Stimulated activated CD4-positive, alpha-beta T cell treated with anti-CD3 and anti-CD28 coated beads, Interleukin-1b, Interleukin-23, amount 100 ng/mL, for 1 hour (primary cell): ENCODE measurements at places on chromosomes 3 and 15.

- DNase-seq, result no peak
Observed at GRCh38 chr3:127566833-127567232, 23.7 kb downstream of the TPRA1 start.

DNA sequence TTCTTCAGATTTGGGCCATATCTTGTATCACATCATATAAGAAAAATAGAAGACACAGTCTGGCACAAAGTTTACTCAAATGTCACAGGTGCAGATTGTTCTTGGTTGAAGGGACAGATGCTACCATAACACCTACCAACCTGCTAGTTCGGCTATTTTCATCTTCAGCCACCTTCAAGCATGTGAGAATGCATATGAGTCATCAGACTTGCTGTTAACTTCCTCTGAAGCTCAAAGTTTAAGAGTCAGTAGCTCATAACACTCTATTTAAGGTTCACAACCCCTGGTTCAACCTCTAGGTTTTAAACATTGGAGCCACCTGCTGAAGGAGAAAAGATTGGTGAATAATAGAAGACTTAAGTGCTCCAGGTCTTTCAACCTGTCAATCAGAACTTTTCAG, 522.8 kb downstream of the NLGN1 start:
- no peak for DNase-seq

GRCh38 chr3:45580112-45580765, 14.3 kb upstream of the LIMD1 start:
- DNase-seq, result no peak

- DNase-seq, result no peak
Observed at GRCh38 chr3:149266736-149267135, 45.1 kb upstream of the CP start.

GRCh38 chr3:62287392-62287927, 85.9 kb downstream of the FEZF2 start:
- no peak for DNase-seq

DNA sequence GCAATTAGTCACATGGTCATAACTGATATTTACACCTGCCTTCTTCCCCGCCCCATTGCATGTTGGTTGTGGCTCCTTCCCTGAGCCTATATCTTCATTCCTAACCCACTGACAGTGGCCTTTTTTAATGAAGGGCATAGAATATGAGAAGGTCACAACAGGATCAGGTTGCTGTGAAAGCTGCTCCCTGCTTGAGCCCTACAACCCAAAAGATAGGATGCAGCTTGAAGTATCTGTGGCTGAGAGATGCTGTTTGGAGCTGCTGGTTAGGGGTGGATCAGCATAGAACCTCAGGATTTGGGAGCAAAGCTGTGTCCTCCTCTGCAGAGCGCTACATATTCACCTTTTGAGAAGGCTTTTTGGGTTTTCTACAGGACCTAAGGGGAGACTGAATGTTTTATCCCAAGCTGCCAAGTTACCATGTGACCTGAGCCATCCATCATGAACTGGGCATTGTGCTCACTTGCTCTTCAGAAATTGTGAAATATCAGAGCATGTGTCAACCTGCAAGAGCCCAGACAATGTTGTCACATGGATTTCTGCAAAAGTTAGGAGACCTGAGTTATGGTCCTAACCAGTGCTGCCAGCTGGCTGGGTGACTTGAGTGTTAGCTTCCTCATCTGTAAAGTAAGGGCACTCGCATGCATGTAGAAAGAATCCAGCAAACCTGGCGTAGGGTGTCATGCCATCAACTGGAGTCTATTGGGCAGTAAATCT, 49.8 kb upstream of the ARL8B start:
- no peak for DNase-seq

- no peak for DNase-seq
Observed at GRCh38 chr3:124731760-124732159, 1.5 kb downstream of the UMPS start.

GRCh38 chr15:25718169-25718536, 145.0 kb downstream of the ATP10A start:
- DNase-seq, result no peak

GRCh38 chr3:188956839-188957489, 214.8 kb upstream of the TPRG1 start:
- DNase-seq, result no peak

- no peak for DNase-seq
Observed at GRCh38 chr3:13599887-13600450, 51.0 kb downstream of the FBLN2 start.

- DNase-seq, result no peak
Observed at GRCh38 chr15:63554337-63554927, 42.8 kb upstream of the FBXL22 start.

- DNase-seq, result no peak
Observed at GRCh38 chr3:52926554-52926953, 29.2 kb upstream of the STIMATE start.

GRCh38 chr15:67976506-67977073, 77.5 kb upstream of the PIAS1 start:
- DNase-seq, result no peak

- DNase-seq, result no peak
Observed at GRCh38 chr15:41648097-41648496, 12.1 kb upstream of the MGA start.

DNA sequence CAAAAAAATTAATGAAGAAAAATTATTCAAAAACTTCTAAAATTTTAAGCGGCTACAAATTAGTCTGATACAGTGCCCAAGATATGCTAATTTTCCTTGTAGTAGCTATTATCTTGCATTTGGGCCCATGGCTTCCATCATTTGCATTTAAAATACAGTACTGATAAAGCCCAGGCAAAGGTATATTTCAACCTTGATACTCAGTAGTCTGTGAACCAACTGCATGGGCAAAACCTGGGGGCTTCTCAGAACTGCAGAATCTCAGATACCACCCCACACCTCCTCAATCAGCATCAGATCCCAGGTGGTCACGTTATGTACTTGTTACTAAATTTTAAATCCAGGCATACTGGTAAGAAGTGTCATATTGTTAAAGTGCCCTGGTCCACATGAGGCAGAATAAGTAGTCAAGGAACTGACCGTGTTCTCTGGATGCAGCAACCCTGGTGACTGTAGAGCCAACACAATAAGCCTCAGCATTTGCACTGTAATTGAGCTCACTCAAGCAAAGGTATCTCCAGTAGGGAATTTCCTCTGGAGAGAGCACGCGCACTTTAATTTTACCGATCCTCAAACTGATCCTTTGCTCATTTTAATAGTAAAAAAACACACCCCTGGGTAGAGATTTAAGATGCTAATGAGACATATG, 31.9 kb downstream of the ZNF385D start:
- DNase-seq, result no peak

DNA sequence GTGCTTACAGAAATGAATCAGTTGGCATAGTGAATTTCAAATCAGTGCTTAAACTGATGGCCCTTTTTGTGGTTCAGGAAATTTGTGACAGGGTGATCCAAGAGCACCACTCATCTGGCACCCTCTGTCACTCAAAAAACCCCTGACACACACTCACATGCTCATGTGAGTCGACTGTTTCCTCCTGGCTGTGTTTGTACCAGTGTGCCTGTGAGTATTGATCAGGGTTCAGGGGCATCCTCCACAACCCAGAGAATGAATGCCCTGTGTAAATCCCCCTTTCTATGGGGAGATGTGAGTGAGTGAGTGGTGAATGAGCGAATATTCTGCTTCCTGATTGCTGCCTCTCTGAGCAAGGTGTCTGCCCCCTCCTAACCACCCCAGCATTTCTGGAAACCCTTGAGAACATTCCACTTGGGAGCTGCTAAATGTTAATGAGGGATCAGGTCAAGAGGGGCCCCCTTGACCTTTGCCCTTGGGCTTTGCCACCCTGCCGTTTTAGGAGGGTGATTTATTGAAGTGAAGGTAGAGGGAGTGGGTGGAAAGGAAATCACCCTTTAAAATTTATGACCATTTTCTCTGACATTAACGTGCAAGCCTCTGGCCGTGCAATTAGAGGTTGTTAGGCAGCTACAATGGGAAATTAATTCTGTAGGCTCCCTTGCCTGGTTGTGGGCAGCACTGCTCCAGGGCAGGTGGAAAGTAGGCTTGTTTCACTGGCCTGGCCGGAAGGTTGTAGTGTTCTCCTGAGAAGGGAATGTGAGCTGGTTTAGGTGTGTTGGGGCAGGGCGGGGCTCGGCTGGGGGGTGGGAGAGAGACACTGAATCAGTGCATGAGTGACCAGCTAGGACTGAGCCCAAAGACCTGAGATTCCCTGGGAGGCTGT, 87.2 kb downstream of the SLCO3A1 start:
- no peak for DNase-seq

DNA sequence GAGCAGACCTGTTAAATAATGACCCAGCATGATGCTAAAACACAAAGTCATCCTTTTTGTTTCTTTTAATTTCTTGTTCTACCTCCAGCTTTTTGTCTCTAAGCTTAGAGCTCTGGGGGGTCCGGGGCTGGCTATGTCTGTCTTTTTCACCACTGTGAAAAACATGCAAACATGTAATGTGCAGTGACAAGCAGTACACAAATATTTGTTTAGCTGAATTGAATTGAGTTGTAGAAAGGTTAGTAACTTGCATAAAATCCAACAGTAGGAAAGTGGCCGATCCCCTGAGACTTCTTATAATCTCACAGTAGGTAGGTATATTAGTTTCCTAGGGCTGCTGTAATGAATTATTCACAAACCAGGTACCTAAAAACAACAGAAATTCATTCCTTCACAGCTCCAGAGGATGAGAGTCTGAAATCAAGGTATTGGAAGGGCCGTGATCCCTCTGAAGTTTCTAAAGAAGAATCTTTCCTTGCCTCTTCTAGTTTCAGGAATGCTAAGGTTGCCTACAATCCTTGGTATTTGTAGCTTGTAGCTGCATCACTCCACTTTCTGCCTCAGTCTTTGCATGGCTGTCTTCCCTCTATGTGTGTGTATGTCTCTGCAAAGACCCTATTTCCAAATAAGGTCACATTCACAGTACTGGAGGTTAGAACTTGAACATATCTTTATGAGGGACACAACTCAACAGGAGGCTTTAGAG, 32.7 kb downstream of the ARL14 start:
- no peak for DNase-seq

DNA sequence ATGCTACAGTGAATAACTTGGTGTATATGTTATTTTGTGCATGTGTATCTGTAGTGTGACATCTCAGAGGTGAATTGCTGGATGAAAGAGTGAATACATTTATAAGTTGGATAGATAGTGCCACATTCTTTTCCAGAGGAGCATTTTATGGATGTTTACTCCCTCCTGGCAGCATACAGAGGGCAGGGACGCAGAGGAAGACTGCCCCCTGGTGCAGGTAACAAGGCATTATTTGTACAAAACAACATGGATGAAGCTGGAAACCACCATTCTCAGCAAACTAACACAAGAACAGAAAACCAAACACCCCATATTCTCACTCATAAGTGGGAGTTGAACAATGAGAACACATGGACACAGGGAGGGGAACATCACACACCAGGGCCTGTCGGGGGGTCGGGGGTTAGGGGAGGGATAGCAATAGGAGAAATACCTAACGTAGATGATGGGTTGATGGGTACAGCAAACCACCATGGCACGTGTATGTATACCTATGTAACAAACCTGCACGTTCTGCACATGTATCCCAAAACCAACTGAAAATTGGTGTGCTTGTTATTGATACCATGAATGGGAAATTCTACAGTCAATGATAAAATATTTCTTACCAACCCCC, 57.9 kb upstream of the CTXND1 start:
- DNase-seq, result no peak

DNA sequence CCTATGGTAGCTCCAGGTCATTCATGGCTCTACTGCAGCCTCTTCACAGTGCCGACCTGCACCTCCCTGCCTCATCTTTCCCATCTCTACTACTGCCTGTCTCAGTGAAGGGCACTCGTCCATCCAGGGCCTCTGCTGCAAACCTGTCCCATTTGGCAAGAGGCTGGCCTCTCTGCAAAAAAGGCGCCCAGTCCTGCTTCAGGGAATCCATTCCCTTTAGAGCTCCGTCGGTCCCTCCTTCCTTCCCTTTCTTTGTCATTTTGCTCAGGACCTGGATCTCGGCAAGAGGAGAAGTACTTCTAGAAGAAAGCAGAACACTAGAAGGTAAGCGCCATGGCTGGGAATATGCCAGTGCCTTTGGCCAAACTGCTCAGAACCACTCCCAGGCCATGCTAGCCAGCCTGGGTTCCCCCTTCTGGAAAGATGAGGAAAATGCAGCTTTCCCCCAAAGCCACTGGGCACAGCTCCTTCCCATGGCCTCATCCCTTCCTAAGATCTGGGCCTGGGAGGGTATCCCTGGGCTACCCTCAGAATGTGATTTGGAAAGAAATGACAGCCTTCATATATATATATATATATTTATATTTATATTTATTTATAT, 6.4 kb upstream of the ISL2 start:
- DNase-seq, result no peak

DNA sequence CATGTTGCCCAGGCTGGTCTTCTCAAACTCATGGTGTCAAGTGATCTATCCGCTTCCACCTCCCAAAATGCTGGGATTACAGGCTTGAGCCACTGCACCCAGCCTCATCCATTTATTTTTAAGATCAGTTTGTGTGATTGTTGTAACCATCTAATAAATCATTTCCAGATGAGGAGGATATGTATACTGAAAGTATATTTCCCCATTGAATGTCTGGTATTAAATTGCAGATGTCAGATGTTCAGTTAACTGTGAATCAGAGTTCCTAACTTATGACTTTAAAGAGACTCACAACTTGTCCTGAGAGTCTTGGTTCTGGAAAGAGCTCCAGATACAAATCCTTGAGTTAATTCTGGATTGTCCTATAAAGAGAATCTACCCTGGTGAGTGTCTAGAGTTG, 62.4 kb downstream of the TRIM71 start:
- DNase-seq, result no peak

GRCh38 chr15:36465304-36465703, 114.1 kb upstream of the CDIN1 start:
- no peak for DNase-seq

GRCh38 chr3:48847504-48848423, at the start of gene PRKAR2A:
Gene PRKAR2A, minus strand, starts transcription at chr3:48847874. Its CDS starts 278 bp downstream, at chr3:48847596.
- DNase-seq, result peak; percentile 58

GRCh38 chr3:72798552-72799195, 49.6 kb downstream of the SHQ1 start:
- DNase-seq, result no peak

DNA sequence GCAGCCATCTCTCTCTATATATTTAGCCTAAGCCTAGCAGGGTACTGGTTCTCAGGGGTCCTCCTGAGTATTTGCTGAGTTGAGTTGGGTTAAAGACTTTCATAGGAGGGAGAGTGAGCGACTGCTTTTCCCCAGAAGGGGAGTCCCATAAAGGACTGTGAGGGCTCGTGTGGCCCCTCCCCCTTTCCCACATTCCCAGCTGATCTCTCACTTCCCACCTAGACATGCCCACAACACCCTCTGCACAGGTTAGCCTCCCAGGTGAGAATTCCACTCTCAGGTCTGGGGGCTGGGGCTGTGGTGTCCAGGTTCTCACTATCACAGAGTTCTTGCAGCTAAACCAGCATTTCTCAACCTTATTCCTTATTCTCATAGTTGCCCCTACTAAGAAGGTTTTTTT, 15.8 kb downstream of the EPHB1 start:
- no peak for DNase-seq

GRCh38 chr3:189778340-189778950, 147.3 kb downstream of the TP63 start:
- DNase-seq, result no peak

DNA sequence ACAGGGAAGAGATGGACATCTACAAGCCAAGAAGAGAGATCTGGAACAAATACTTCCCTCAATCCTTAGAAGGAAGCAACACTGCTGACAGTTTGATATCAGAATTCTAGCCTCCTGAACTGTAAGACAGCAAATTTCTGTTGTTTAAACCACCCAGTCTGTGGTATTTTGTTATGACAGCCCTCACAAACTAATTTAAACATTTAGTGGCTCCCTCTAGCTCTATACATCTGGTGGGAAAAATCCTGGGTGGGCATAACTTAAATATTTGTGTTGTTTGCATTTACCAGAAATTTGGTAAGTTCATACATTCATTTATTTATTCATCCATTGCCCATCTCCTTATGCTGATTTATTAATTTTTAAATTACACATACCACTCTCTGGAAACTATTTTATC, 62.5 kb upstream of the GSK3B start:
- no peak for DNase-seq
